ENCODE measurements at places on chromosomes 1 and 21.

GRCh38 chr1:27666294-27666693 is 5.7 kb downstream of the IFI6 start:
- DNase-seq: no peak

GRCh38 chr21:45431781-45432572 is 27.0 kb downstream of the COL18A1 start:
- no peak for DNase-seq

DNA sequence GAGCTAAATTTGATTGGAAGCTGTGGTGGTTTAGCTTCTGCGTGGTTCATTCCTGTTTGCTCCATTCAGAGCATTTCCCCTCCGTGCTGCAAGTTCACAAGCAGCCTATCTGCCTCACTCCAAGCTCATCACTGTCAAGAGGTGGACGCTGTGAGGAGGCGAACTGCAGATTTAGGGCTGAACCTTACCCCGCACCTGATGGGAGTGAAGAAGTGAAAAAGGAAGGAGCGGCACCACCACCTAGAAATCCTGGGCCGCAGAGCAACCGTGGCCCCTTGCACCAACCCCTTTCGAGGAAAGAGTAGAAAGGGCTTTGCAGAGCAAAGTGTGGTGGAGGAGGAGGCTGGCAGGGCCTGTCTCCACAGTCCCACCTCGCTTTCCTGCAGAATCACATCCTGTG is 117.4 kb downstream of the IER5 start:
- no peak for DNase-seq

- no peak for DNase-seq
Measured at GRCh38 chr21:18987520-18988026, 584.0 kb upstream of the TMPRSS15 start.

GRCh38 chr1:53519421-53519820 is 60.2 kb downstream of the DMRTB1 start:
- DNase-seq: no peak

GRCh38 chr1:229380536-229381160 is 37.8 kb upstream of the CCSAP start:
- no peak for DNase-seq

- no peak for DNase-seq
Measured at GRCh38 chr1:98264727-98265126, 343.9 kb upstream of the DPYD start.

DNA sequence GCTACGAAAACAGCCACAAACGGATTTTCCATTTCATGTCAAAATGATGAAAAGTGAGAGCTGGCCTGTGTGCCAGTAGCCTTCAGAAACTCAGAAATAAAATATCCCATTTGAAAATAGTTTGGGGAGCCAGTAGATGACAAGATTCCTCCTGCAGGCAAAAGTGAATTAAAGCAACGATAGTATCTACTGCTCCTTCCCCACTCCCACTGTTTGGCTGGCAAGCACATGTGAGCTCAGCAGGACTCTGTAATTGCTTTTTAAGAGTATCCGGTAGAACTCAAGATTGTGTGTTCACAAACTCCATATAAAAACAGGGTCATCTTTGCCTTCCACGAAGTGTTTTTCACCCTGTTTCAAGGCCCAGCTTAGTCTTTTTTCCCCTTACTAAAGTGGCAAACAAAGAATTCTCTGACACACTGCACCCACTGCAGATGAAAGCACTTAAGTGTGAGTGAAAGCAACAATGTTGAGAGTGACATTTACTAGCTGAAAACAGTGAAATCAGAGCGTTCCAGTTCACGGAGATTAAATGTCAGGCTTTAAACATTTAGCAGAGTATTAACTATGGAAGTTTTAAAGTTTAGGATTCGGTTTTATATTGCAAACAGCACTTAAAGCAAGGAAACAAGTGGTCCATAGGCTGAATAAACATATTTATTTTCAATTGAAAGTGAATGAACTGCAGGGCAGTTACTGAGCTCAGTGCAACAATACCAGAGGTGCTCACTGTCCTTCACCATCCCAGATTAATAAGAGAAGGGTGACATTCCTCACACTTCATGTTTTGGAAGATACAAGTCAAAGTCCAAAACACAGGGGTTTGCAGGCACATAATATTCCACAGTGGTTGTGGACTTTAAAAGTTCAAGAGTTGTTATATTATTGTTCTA is 70.0 kb downstream of the ALG14 start:
- peak; percentile 34 for DNase-seq

GRCh38 chr1:225737161-225737560 is 40.5 kb upstream of the SRP9 start:
- peak; percentile 34 for DNase-seq

GRCh38 chr1:201622824-201623223 is 83.9 kb downstream of the NAV1 start:
- DNase-seq: no peak

DNA sequence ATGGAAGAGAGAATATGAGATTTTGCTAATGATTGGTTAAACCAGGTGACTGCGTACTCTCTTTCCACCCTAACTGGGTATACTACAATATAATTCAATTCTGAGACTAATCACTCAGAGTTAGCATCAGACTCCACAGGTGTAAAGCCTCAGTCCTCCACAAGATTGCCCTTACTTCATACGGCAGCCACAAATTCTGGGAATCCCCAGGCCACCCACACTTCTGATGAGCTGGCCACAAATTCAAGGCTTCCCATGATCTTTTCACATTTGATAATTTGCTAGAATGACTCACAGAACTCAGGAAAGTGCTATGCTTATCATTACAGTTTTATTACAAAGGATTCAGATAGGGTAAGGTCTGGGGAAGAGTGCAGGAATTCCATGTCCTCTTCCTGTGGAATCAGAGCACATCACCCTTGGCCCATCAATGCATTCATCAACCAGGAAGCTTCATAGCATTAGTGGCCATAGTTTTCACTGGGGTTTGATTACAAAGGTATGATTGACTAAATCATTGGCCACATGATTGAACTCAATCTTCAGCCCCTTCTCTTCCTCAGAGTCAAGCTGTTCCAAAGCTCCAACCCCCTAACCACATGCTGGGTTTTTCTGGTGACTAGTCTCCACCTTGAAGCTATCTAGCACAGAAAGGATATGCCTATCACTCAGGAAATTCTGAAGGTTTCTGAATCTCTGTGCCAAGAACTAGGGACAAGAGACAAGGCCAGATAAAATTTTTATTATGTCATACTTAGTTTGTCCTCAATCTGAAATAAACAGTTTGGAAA is 131.7 kb downstream of the HHIPL2 start:
- DNase-seq: no peak

GRCh38 chr1:39047374-39048229 is 21.5 kb downstream of the NDUFS5 start:
- peak; percentile 87 for DNase-seq

- DNase-seq: no peak
Measured at GRCh38 chr21:39216290-39216689, 33.0 kb upstream of the PSMG1 start.

DNA sequence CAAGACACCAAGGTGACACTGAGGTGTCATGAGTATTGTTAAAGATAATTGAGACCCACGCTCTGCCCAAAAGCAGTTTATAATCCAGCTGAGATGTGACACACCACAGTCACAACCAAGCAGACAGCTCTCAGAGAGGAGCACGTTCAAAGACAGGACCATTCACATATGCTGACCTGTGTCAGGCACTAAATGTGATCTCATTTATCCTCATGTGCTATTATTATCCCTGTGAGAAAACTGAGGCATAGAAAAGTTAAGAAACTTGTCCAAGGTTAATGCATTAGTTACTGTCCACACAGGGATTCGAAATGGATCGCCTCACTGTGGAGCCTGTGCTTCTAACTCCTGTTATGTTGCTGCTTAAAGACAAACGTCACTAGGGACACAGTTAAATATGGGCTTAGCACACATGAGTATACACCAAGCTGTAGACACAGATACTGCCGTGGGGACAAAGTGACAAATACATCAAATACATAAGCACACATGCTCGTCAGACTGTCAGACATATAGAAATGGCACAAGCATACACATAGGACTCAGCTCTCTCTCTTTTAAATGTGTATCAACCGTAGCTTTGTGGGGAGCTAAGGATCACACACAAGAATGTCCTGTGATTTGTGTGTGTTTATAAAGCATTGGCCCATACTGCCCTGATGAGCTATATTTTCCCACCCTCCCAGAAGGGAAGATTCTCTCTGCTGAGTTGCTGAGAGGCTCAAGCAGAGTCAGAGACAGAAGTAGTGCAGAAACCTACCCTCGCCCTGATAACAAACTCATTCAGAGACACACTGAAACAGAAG is 3.5 kb upstream of the IGSF8 start:
- no peak for DNase-seq

GRCh38 chr1:74486036-74486435 is 26.4 kb downstream of the LRRC53 start:
- no peak for DNase-seq

DNA sequence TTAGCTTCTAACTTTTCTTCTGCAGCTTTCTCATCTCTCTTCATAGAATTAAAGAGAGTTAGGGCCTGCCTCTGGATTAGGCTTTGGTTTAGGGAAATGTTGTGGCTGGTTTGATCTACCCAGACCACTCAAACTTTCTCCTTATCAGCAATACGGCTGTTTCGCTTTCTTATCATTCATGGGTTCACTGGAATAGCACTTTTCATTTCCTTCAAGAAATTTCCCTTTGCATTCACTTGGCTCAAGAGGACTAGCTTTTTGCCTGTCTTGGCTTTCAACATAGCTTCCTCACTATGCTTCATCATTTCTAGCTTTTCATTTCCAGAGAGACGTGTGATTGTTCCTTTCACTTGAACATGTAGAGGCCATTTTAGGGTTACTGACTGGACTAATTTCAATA is 59.6 kb downstream of the AKT3 start:
- no peak for DNase-seq

DNA sequence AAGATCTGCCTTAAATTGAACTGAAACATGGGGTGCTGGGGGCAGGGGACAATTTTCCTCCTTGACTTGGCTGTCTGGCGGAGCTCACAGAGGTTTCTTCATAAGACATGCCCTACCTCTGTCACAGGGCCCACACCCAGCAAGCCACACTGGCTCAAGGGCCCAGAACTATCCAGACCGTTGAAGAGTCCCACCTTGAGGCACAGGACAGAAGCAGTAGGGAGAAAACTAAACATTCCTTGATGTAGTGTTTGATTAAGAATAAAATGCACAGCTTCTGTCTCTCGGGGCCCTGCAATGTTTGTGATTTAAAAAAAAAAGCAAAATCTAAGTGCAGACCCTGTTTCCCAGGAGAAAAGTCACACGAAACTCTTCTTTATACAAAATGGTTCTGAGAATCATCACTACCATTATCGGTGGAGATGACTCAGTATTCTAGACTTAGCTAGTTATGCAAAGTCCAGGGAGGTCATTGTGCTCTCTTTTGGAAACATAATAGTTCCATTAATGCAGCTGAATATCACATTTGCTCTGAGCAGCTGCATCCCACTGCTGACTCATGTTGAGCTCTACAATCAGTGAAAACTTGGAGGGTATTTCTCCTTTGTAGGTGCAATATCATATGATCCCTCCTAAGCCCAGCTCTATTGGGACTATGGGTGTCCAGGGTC is 53.6 kb upstream of the DIRAS3 start:
- DNase-seq: peak; percentile 39

GRCh38 chr1:110170766-110171733 is 20.8 kb downstream of the SLC6A17 start:
- no peak for DNase-seq

DNA sequence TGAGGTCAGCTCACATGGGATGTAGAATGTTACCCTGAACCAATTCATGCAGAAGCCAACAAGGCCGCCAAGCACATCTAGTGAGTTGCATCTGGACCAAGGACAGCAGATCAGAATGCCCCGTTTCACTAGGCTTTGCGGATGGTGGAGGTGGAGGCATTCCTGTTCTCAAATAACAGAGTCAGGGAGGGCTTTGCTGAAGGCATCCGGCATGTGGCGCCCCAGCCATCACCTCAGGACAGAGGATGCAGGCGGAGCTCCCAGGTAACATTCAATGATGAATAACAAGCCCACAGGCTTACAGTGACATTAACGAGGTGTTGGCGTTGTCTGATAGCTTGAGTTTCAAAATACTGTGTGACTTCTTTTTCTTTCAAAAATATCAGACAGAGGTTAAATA is 476.2 kb downstream of the CAMTA1 start:
- DNase-seq: no peak

DNA sequence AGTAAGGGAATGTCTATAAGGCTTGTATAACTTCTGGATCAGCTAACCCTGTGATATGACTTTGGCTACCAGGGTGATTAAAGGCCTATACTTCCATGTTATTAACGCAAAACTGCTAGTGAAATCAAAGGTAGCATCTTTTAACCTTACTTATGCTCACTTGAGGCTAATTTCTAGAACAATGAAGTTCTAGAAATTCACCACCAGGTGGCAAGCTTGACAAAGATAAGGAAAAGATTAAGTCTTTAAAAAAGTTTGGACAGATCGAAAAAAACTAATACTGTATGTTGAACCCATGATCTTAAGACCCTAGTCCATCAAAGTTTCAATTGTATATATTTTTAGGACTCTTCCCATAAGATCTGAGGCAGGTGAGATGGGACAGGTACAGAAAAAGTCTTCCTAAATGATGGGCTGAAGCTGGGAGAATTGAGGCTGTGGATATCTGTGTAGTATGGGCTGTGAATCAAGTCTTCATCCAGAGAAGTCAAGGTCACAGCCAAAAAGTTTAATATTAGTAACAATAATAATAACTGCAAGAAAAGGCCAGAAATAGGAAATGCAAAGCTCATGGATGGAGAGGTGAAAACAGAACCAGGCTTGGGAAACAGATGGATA is 18.8 kb downstream of the KYAT3 start:
- peak; percentile 42 for DNase-seq

- peak; percentile 38 for DNase-seq
Measured at GRCh38 chr1:115466433-115466832, 128.4 kb upstream of the NGF start.

DNA sequence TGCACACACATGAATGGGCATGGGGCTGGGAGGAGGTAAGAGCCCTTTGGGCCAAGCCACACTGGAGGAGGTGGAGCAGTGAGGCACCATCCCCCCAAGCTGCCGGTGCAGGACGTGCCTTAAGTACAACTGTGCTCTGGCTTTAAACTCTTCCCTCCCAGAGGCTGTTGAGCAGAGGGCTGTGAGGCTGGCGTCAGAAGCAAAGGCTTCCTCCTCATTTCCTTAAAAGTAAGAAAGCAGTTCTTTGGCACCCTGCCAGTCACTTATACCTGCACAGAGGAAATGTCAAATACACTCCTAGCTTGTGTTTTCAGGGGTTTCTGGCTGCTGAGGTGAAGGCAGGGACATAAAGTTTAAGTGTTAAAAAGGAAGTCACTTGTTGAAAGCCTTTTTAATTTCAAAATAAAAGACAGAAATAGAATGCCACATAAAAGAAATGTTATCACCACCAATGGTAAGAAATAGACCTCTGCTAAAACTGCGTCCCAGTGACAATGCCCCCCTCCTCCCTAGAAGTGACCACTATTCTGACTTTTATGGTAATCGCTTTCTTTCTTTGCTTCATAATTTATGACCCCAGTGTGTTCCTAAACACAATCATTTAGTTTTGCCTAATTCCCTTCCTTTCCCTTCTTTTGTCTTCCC is 33.0 kb downstream of the LAMC2 start:
- no peak for DNase-seq

DNA sequence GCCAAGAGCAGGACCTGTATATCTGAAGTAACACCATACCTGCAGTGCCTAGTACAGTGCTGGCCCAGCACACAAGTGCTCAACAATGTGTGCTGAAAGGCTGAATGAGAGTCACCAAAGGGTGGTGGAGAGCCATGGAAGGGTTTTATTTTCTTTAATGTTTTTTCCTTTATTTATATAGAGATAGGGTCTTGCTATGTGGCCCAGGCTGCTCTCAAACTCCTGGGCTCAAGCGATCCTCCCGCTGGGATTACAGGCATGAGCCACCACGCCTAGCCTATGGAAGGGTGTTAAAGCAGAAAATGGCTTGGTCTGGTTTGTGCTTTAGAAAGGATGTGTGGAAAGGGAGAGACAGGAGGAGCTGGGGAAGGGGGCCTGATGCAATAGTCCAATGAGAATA is 13.3 kb upstream of the TTC39A start:
- no peak for DNase-seq
